ENCODE measurements at places on chromosomes 7 and 10. TPM values are rescaled to one million over a fixed set of nuclear protein-coding genes. Genes with fewer than 3 reads are reported as not detected.

The ADCYAP1R1 gene
- total RNA-seq: 1.9 TPM

The FAM25A gene
- total RNA-seq: not detected

The STEAP1 gene
- 4.1 TPM for total RNA-seq

The PNLIPRP2 gene
- total RNA-seq: not detected

The LGI1 gene
- total RNA-seq: not detected

The PLXNA4 gene
- total RNA-seq: 1.1 TPM

The NYAP1 gene
- 1.4 TPM for total RNA-seq

The GNGT1 gene
- total RNA-seq: not detected

GRCh38 chr7:42876182-42877068, 35.4 kb downstream of the C7orf25 start:
- H3K4me1 ChIP-seq: no peaks in the 10 kb centered on the region
- H3K36me3 ChIP-seq: no peaks in the 10 kb centered on the region
- no peak overlapping the region for H3K4me3 ChIP-seq
- H3K27ac ChIP-seq: no peak overlapping the region
- DNase-seq: peak; percentile 65
- H3K27me3 ChIP-seq: no peaks in the 10 kb centered on the region

DNA sequence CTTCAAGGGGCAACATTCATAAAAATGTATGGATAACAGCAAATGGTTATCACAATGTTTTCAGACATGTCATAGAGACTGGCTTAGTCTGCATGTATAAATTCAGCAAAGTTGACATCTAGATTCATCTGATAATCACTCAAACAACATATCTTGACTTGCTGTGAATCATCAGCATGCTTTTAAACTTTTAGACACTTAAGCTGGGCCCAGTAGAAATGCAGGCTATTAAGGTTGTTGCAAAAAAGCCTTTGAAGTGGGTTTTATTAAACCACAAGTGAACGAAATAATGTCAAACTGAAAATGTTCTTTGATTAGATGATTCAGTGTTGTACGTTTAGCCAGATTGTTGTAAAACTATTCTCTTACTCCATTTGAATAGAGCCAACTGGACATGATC, 759.6 kb downstream of the NXPH1 start:
- DNase-seq: no peak
- no peak overlapping the region for H3K4me3 ChIP-seq
- H3K27me3 ChIP-seq: no peaks in the 10 kb centered on the region

GRCh38 chr7:94400643-94401427, 6.1 kb downstream of the COL1A2 start:
- H3K4me3 ChIP-seq: no peak overlapping the region
- no peaks in the 10 kb centered on the region for H3K36me3 ChIP-seq

- H3K27me3 ChIP-seq: no peaks in the 10 kb centered on the region
- DNase-seq: no peak
- no peak overlapping the region for H3K4me3 ChIP-seq
- H3K4me1 ChIP-seq: no peaks in the 10 kb centered on the region
- no peak overlapping the region for H3K27ac ChIP-seq
- no peaks in the 10 kb centered on the region for H3K36me3 ChIP-seq
Measured at GRCh38 chr10:98212196-98212595, 55.8 kb downstream of the LOXL4 start.

DNA sequence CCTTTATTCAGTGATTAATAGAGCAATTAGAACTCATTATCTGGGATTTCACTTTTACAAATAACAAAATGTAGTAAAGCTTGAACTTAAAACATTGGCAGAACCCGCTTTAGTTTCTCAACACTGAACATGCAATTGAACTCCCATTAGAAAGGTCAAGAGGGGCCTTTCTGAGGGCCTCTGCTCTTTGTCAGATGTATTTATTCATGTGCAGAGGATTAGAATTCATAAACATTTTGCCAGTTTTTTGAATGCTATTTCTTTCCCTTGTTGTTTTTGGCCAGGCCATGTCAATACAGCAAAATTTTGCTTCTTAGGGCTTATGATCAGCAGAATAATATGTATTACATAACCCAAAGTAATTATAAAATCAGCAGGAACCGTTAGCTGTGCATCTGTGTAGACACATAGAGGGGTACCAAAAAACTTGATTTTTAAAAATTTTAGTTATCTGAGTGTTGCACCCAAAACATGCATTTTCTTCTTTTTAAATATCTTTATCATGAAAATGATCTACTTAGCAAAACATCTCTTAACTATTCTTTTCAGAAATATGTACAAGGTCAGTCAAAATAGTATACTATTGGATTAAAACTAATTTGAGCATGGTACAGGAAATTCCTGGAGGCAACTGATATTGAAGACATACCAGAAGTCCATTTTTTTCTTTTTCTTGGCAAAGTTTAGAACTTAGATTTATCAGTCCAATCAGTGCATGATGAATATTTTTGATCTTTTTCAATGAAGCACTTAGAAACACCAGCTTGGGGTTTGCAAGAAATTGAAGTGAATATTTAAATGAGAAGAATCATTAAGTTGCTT, 177.5 kb downstream of the TWIST1 start:
- no peak for DNase-seq
- no peaks in the 10 kb centered on the region for H3K36me3 ChIP-seq
- H3K27ac ChIP-seq: no peak overlapping the region
- no peaks in the 10 kb centered on the region for H3K27me3 ChIP-seq

DNA sequence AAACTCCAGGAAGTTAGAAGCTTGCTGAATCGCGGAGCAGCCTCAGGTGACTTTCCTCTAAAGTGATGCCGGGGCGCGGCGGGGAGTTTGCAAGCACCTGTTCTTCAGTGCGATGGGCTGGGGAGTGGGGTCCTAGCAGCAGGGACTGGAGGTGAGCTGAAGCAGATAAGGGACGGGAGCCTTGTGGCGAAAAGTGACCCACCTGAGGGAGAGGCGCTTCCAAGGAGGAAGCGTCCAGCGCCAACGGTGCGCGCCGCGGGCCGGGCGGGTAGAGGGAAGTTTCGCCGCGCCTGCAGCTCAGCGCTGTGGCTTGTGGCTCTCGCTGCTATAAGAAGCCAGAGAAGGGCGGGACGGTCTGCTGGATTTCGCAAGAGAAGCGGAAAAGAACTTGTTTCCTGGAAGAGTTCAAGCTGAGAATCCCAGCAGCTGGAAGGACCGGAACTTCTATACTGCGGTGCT, at the start of gene STEAP4:
Gene STEAP4 (minus strand): TSS at position 305 of the 459 bp plus-strand sequence. CDS start 22,625 bp downstream, outside the sequence.
- no peaks in the 10 kb centered on the region for H3K36me3 ChIP-seq
- no peaks in the 10 kb centered on the region for H3K27me3 ChIP-seq
- no peak within 1 kb of the TSS for H3K4me3 ChIP-seq
- H3K4me1 ChIP-seq: no peaks in the 10 kb centered on the region
- peak; percentile 83 for DNase-seq

DNA sequence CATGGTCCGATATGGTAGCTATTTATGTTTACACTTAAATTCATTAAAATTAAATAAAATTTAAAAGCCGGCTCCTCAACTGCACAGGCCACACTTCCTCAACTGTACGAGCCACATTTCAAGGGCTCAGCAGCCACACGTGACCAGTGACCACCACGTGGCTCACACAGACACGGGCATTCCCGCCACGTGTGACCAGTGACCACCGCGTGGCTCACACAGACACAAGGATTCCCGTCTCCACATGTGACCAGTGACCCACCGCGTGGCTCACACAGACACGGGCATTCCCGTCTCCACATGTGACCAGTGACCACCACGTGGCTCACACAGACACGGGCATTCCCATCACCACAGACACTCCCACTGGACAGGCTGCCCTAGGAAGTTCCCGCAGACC, 91.3 kb downstream of the PDGFA start:
- H3K27ac ChIP-seq: no peak overlapping the region
- H3K4me1 ChIP-seq: no peaks in the 10 kb centered on the region
- DNase-seq: no peak
- no peaks in the 10 kb centered on the region for H3K36me3 ChIP-seq

DNA sequence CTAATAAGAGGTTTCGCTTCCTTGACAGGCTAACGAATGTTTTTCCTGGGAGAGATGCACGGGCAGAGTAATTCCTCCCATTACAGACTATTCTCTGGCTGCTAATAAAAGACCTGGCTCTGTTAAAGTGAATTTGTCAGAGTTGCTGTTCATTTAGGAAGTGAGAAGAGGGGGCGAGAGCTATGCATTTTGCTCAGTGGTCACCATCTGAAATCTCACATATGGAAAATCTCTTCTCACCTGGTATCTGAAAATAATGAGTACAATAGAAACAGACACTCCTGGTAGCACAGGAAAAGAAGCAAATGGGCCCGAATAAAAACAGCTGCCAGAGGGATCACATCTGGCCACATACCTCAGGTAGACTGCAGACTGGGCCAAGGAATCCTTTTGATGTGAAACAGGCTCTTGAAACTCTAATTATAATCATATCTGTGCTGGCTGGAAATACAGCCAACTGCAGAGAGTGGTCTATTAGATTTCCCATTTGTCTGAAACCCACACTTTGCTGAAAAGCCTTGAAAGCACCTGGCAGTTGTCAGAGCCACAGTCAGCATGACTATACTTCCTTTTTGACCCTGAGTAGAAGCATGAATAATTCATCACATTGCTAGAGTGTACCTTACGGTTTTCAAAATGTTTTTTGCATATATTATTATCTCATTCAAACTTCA, 33.6 kb downstream of the AOAH start:
- no peaks in the 10 kb centered on the region for H3K4me1 ChIP-seq
- H3K27ac ChIP-seq: no peak overlapping the region
- no peak overlapping the region for H3K4me3 ChIP-seq
- H3K27me3 ChIP-seq: no peaks in the 10 kb centered on the region
- DNase-seq: no peak
- H3K36me3 ChIP-seq: no peaks in the 10 kb centered on the region

DNA sequence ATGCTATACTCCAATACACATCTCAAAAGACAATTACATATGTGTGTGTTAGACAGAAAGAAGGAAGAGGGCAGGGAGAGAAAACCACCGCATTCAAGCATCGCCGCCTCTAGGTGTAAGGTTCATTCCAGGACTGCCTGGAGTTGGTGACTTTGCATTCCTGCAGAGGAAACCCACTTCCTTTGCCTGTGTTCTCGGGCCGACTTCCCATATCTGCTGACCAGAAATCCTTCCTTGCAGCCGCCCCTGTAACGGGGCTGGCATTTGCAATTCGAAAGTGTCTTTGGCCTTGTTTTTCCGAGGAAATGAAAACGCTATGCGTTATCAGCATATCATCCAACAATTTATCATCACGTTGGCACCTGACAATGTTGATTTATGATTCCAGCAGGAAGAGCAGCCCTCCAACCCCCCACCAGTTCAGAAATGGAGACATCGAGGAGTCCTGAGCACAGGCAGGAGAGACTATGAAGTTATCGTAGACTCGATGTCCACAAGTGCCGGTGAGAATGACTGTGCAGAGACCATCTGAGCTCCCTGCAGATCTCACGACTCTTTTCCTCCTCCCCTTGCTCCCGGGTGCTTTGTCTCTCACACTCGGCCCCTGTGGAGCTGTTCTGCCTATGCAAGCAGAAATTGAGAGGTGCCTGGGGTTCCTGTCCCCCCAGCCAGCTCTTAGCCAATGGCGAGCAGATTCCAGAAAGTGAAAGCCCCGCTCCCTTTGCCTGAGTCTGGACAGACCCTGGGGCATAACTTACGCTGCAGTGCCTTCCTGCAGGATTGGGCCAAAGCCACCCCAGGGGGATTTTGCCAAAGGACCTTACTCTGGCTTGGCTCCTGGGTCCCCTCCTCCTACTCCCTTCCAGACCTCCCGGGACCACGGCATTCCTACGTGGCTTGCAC, 68.9 kb upstream of the FOXK1 start:
- no peaks in the 10 kb centered on the region for H3K4me1 ChIP-seq
- DNase-seq: peak; percentile 18

- peaks cover 32% of the 10 kb centered on the region for H3K4me1 ChIP-seq
- no peaks in the 10 kb centered on the region for H3K36me3 ChIP-seq
- H3K27me3 ChIP-seq: no peaks in the 10 kb centered on the region
- no peak for DNase-seq
Measured at GRCh38 chr10:77609781-77610272, 27.8 kb downstream of the KCNMA1 start.

- H3K36me3 ChIP-seq: no peaks in the 10 kb centered on the region
- peak overlapping the region; percentile 80 for H3K27ac ChIP-seq
- H3K27me3 ChIP-seq: no peaks in the 10 kb centered on the region
- peak; percentile 29 for DNase-seq
Measured at GRCh38 chr7:149714910-149715471, 58.4 kb downstream of the ZNF467 start.

- H3K4me1 ChIP-seq: no peaks in the 10 kb centered on the region
- no peak for DNase-seq
- H3K27ac ChIP-seq: no peak overlapping the region
- no peaks in the 10 kb centered on the region for H3K36me3 ChIP-seq
- H3K4me3 ChIP-seq: no peak overlapping the region
Measured at GRCh38 chr10:88211230-88211629, 347.8 kb downstream of the PTEN start.

GRCh38 chr7:95396136-95397032, at the start of gene PON3:
PON3 (minus strand) TSS chr7:95396375; CDS start chr7:95396350, 25 bp downstream.
- peak within 1 kb of the TSS; percentile 36 for H3K4me3 ChIP-seq
- peak within 1 kb of the TSS; percentile 20 for H3K27ac ChIP-seq
- DNase-seq: peak; percentile 48
- H3K27me3 ChIP-seq: peaks cover 11% of the 10 kb centered on the region

DNA sequence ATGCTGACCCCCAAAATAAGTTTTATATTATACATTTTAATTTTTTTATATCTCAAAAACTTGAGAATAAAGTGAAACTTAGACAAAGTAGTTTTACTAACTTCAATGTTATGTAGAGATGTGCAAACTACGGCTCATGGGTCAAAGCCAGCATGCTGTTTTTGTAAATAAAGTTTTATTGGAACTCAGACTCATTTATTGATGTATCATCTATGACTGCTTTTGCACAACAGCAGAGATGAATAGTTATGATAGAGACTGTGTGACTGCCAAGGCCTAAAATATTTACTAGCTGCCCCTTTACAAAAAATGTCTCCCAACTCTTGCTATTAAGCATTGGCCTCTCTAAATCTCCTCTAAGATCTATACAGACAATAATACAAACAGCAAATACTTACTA, 12.4 kb downstream of the MTPN start:
- DNase-seq: no peak
- H3K27me3 ChIP-seq: no peaks in the 10 kb centered on the region
- H3K4me1 ChIP-seq: no peaks in the 10 kb centered on the region
- H3K27ac ChIP-seq: no peak overlapping the region

DNA sequence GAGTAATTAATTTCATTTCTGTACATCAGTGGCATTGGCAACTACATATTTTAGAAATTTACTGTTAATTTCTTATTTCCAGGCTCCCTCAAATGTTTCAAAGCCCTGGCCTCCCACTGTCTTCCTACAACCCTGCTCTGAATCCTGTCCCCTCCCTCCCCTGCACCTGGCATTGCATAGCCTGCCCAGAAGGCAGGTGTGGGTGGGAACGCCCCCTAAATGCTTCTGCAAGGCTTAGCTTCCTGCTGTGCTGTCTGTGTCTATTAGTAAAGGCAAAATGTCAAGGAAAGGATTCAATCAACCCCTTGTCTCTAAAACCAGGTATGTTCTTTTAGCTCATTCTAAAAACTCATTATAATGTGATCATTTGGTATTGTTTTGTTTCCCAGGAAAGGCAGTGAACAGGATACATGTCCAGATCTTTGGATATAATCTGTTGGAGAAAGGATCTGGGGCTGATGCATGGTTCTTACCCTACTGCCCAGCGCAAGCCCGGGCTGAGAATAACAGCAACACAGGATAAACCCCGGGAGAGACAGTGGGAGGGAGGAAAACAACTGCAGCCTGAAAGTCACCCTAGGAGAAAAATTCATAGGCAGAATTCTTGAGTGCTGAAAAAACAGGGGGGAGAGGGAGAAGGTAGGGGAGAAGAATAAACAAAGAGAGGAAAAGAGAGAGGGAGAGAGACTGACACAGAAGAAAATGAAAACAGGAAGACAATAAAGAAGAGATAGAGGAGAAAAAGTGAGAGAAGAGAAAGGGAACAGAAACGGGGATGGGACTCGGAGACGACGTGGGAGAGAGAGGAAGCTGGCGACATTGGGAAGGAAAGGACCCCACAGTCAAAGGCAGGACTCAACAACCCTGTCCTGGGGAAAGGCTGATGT, 589 bp downstream of the ZNF488 start:
- peak overlapping the region; percentile 82 for H3K27ac ChIP-seq
- H3K4me3 ChIP-seq: peak overlapping the region; percentile 58
- DNase-seq: no peak
- no peaks in the 10 kb centered on the region for H3K27me3 ChIP-seq
